Liver (tissue), 10 donors: ENCODE measurements at places on chromosomes 11 and 22. TPM values are rescaled to one million over a fixed set of nuclear protein-coding genes. Genes with fewer than 3 reads are reported as not detected.

- no peak overlapping the region for H3K4me3 ChIP-seq
- no peak for DNase-seq
- no peaks in the 10 kb centered on the region for H3K36me3 ChIP-seq
- H3K4me1 ChIP-seq, result peaks cover 16% of the 10 kb centered on the region
- H3K27me3 ChIP-seq, result no peaks in the 10 kb centered on the region
These were observed 22.7 kb downstream of the OR5A2 start for GRCh38 chr11:59403546-59403945.

DNA sequence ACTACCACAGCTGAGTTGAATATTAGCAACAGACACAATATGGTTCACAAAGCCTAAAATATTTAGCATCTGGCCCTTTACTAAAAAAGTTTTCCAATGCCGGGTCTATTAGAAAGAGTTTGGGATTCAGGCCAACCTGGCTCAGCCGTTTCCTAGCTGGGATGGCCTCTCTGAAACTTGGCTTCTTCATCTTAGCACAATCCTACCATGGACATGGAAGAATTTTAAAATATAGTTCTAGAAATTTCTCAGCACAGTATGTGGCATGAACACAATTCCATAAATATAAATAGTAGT is 103.8 kb downstream of the RRAS2 start:
- no peaks in the 10 kb centered on the region for H3K27me3 ChIP-seq
- no peak overlapping the region for H3K4me3 ChIP-seq
- no peak for DNase-seq
- no peaks in the 10 kb centered on the region for H3K4me1 ChIP-seq

DNA sequence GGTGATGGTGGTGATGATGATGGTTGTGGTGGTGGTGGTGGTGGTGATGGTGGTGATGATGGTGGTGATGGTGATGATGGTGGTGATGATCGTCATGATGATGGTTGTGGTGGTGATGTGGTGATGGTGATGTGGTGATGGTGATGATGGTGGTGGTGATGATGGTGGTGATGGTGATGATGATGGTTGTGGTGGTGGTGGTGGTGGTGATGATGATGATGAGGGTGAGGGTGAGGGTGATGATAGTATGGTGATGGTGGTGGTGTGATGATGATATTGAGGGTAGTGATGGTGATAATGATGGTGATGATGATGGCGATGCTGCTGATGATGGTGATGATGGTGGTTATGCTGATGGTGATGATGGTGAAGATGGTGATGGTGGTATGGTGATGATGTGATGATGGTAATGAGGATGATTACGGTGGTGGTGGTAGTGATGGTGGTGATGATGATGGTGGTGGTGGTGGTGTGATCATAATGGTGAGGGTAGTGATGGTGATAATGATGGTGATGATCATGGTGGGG is 63.8 kb downstream of the MPPED1 start:
- H3K4me3 ChIP-seq, result no peak overlapping the region
- no peak for DNase-seq
- H3K4me1 ChIP-seq, result peaks cover 10% of the 10 kb centered on the region
- H3K36me3 ChIP-seq, result no peaks in the 10 kb centered on the region
- H3K27ac ChIP-seq, result no peak overlapping the region
- no peaks in the 10 kb centered on the region for H3K27me3 ChIP-seq

DNA sequence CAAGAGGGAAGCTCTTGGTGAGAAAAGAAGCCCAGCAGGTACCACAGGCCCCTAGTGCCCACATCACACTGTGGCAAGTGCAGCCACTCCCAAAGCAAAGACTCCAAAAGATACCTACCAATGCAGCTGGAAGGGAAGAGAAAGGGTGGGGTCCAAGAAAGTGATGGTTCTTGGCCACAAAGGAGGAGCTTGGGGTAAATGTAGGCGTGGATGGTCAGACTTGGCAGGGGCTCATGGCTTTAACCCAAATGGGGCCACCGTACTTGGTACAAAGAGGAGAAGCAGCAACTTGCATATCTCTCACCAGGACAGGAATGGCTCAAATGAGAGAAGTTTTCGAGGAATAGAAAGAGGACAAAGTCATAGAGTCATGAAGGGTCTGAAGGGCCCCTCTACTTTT is 4.8 kb downstream of the MAP3K11 start:
- H3K4me3 ChIP-seq, result no peak overlapping the region
- no peak overlapping the region for H3K27ac ChIP-seq
- H3K27me3 ChIP-seq, result no peaks in the 10 kb centered on the region
- H3K4me1 ChIP-seq, result peaks cover 48% of the 10 kb centered on the region
- H3K36me3 ChIP-seq, result peaks cover 9% of the 10 kb centered on the region

- no peaks in the 10 kb centered on the region for H3K36me3 ChIP-seq
- DNase-seq, result no peak
- no peaks in the 10 kb centered on the region for H3K4me1 ChIP-seq
- H3K27ac ChIP-seq, result no peak overlapping the region
- H3K27me3 ChIP-seq, result no peaks in the 10 kb centered on the region
These were observed 563.0 kb downstream of the SOX6 start for GRCh38 chr11:15793043-15793996.

The C11orf21 gene
- 0.14 TPM for polyA plus RNA-seq

The FAM111B gene
- 0.32 TPM for polyA plus RNA-seq

The CNIH2 gene
- polyA plus RNA-seq, result not detected

The P2RY2 gene
- 1.8 TPM for polyA plus RNA-seq
